ENCODE measurements at places on chromosomes 3 and 15. TPM values are rescaled to one million over a fixed set of nuclear protein-coding genes. Genes with fewer than 3 reads are reported as not detected.

CCDC9B gene
- total RNA-seq = 71.4 TPM

RTP3 gene
- not detected for total RNA-seq

PARP14 gene
- total RNA-seq = 165 TPM

NR2E3 gene
- total RNA-seq = not detected

- no peak for DNase-seq
These were observed 60.1 kb downstream of the SGO1 start for GRCh38 chr3:20125897-20126296.

GRCh38 chr3:137647179-137647578 lies 116.9 kb upstream of the SOX14 start:
- DNase-seq = no peak

DNA sequence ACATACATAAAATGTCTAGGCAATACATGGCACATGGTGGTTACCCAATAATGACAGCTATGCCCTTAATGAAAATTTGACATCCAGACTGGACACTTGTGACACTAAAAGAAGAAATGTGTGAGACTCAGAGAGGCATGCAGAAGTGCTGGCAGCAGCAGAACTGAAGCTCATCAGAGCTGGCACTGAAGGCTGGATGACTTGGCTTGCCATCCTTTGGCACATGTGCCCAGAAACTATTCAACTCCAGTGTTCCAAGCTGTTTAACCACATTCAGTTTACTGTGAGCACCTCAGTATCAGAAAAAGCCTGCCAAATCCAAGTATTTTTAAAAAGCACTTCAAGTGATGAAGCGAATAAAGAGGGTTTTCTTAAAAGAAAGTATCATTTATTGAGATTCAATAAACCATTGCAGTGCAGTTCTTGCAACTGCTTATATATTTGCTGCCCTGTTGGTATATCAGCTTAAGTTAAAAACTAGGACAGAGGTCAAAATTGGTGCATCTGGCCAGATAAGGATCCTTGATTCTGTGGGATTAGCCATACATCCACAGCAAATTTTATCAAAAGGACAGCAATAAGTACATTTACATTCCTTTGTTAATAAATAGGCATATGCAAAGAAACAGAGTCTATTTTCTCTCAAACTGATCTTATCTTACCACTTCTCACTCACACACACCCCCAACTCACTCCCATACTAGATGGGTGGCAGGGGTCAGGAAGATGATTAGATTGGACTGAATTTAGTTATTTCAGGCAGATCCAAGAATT lies 15.8 kb downstream of the IGSF11 start:
- DNase-seq = no peak

DNA sequence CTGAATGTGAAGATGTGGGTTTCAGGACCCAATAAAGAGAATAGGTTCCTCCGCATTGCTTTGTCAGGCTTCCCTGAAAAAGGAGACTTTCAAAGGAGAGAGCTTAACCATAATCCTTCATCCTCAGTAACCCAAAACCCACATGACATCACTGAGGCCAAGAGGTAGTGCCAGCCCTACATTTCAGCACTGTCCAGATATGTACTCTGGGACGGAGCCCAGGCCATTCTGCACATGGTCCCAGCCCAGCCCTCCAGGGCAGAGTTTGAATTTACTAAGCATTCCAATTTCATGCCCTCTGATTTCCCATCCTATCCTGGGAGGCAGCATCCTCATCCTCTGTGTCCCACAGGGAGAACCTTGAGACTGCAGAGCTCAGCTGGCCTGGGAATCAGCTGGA lies 210.5 kb downstream of the GABRB3 start:
- no peak for DNase-seq

DNA sequence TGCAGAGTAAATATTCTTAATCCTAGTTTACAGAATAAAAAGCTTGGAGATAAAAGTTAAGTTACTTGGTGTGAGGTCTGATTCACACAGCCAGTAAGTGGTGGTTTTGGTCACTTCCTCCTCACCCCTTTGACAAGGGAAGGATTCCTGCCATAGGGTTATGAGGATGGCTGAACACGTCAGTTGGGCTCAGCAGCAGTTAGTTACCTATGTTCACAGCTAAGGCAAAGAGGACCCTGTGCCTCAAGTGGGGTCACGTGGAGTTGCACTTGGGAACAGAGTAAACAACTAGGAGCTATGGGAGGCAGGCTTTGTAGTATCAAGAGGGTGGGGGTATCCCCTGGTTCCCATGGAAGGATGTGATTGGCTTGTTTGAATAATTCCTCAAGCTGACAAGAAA lies 232.2 kb downstream of the UBE2E2 start:
- no peak for DNase-seq

DNA sequence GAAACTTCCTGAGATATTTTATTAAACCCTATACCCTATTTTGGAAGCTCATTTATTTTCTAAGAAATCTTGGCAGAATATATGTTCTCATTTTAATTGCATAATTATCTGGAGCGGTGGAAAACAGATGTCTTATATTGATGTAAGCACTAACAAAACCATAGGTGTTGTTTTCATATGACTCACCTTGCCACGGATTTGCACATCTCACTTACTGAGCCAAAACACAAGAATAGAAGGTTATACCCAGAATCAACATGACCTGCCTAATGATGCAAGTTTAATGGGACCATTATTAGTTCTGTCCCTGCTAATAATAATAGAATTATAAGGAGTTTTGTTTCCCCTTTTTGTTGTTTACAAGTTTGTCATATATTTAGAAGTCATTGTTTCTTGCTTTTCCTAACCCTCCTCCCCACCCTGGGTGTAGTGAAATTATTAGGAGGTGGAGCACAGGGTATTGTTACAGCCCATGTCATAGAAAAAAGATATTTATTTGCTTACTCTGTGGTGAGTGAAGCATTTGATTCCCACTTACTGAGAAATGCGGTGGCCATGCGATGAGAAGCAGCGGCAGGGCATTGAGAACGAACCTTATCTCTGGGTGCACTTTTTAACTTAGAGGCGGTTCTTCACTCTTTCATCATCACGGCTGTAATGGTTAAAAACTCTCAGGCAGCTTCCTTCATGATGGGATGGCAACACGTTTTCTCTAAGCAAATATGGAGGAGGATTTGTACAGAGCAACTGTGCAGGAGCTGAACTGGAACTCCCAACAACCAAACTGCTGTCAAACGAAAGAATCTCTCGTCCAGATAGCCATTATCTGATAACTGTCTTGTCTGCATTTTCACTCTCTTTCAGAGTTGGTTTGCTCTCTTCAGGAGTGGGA lies 521 bp downstream of the IL5RA start:
- no peak for DNase-seq

DNA sequence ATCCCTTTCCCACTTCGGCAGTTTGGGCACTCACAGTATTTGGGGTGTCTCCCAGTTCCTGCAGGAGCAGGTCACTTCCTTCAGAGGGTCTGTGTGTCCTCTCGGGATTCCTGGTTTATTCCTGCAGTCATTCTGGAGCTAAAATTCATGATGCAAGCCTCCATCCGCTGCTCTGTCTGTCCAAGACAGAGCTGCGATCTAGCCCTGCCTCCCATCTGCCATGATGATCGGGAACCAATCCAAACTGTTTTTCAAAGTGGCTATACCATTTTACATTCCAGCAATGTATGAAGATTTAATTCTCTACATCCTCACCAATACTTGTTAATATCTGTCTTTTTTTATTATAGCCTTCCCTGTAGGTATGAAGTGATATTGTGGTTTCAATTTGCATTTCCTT lies 273.0 kb downstream of the EPHB1 start:
- DNase-seq = no peak

DNA sequence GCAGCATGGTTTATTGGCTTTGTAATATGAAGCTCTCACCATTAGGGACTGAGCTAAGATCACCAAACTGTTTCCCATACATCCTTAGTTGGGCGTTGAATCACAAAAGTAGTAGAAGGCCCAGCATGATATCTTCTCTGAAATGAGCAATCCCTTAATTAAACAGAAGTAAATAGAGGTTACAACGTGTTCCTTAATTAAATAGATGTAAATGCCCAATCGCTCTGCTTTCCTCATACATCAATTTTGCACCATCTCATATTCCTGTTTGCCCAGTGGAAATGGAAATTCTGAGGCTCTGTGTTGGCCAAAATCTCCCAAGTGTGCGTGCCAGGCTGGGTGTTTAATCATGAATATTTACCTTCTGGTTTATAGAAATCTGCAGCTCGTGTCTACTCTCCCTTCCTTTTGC lies 107.4 kb upstream of the FOXB1 start:
- DNase-seq = no peak

DNA sequence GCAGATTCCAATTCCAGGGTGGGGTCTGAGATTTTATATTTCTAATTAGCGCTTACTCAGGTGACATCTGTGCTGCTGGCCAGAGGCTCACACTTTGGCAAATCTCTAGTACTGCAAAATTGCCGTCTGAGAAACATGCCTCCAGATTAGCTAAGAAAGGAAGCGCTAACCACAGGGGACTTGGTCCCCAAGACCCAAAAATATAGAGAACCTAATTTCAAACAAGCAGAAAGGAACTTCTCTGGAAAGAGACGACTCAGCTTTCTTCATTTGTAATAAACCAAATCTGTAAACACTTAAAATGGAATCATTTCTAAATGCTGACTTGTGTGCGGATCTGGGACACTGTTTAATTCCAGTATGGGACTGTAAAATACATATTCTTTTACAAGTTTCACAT lies 55.7 kb downstream of the B3GNT5 start:
- no peak for DNase-seq

GRCh38 chr3:193599393-193599792 lies 6.4 kb downstream of the OPA1 start:
- DNase-seq = no peak

DNA sequence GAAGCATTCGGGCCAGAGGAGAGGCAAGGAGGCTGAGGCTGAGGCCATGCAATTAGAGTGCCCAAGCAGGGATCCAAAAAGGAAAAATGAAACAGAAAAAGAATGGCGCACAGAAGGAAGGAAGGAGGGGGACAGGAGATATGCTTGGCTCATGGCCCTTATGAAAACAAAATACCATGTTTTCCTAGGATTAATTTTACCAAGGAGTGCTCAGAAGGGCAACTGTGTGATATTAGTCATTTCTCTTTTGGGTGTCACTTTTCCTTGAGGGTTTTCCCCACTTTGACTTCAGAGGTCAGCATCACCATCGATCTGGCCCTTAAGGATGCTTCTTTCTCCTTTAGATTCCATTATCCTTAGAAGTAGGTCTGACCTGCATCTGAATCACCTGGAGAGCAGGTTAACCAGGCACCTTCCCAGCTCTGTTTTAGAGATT lies 1.4 kb downstream of the PARP14 start:
- DNase-seq = no peak

GRCh38 chr3:156149876-156150275 lies 29.5 kb downstream of the KCNAB1 start:
- no peak for DNase-seq

DNA sequence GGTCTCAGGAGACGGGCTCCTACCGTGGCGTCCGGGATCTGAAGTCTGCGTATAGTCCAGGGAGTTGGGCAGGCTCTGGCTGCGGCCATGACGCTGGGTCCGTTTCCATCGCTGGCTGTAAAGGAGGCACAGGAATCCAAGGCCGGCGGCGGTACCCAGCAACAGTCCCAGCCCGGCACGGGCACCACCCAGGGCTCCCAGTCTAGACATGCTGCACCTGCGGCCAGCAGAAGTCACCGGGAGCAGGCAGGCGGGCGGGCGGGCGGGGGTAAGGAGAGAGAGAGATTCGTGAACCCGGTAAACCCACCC lies 526 bp downstream of the RMDN3 start:
- DNase-seq = no peak
